SJSA1 (cell line): ENCODE measurements at places on chromosomes 11 and 22.

DNA sequence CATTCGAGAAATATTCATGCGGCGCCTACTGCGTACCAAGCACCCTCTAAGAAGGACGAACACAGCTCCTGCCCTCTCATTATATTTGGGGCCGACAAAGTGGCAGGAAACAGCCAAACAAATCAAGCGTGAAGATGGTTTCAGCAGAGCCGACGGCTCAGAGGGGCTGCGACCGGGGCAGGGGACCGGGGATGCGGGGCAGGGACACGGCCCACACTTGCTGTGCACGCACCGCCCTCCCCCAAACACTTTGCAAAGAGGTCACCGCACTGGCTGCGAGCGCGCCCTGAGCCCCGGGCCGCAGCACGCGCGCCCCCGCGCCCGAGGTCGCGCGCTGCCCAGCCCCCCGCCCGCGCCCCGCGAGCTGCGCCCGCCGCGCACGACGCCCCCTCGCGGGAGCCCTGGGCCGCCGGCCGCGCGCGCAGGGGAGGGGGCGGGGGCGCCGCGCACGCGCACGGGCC, 255 bp upstream of the SYNGR1 start:
- no peak for DNase-seq

DNA sequence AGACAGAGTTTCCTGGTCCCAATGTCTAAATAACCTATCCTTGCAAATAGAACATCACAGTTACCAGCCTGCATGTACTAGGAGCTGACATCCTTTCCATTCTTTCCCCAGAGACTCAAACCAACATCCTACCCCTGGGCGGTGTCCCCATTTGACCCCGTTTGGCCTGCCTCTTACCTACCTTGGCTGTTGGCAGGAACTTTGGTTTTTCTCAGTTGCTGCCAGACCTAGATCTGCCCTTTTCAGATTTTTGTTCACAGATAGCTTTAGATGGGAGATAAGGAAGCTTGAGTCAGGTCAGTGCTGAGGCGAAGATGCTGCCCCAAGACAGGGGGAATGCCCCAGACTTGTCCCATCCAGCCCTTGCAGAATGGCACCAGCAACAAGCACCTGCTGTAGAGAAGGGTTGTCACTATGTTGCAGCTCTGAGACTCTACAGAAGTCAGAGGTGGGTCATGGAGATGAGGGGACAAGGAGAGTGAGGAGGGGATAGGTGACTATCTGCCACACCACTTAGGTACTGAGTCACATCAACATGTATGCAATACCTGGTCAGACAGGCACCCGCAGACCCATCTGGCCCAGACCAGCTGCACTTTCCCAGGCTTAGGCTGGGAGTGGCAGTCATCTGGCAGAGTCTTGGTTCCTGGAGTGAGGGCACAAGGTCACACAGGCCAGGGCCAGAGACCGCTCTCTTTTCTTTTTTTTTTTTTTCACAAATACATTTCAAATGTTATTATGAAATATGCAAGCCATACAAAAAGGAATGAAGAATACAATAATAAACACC, 61.5 kb upstream of the POU2AF1 start:
- DNase-seq: no peak

GRCh38 chr22:35995348-35995747, 33.3 kb downstream of the RBFOX2 start:
- peak; percentile 41 for DNase-seq

DNA sequence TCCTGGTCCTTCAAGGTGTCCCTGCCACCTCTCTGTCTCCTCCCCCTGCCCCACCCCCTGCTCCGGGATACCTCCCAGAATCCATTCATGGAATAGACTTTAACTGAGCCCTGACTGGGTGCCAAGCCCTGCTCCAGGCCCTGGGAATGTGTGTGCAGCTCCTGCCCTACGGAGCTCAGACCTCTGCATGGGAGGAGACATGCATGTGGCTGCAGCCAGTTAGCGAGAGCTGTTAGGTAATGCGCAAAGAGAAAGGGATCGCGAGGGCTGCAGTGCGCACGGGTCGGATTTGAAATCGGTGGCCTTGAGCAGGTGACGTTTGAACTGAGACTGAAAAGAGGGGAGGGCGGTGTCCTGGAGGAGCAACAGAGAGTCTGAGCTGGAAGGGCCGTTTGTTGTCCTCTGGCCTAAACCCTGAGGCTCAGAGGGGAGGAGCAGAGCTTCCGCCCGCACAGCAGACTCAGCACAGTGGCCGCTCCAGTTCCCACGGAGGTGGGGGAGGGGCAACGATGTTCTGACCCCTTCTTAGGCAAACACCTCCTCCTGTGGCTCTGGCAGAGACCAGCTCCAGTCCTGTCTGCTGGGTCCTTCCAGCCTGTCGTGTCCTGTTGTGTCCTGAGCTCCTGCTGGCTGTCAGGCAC, 19.8 kb upstream of the LRRC10B start:
- DNase-seq: no peak

- DNase-seq: no peak
These were observed 4.0 kb downstream of the RPL3 start for GRCh38 chr22:39315389-39315788.

DNA sequence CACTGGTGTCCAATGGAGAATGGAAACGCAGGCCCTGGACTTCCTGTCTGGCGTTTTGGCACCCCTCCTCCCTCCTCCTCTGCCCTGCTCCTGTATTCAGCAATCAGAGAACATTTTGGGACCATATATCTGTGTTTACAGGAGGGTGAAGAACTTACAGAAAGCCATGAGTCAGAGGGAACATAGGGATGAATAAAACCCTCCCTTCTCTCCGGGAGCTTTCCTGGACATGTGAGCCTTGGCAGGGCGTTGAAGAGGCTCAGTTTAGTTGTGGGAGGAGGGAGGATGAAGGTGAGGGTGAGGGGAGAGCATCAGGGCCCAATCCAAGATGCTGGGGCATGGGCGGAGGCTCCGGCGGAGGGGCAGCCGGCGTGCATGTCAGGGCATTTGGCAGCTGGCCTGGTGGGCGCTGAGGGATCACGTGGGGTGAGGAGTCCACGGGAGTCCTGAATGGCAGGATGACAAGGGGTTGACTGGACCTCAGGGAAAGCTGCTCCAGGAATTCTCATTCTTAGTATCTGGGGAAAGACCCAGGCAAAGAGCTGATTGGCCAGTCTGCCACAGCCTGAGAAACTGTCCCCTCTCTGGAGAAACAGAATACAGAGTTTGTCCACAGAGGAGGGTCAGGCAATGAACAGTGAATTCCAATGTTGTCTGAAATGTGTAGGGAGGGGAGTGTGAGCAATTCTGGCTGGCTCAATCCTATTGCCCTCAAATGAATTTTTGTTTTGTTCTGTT, 28.9 kb downstream of the MICAL2 start:
- peak; percentile 68 for DNase-seq

- DNase-seq: peak; percentile 38
These were observed 33.0 kb downstream of the SERGEF start for GRCh38 chr11:17979770-17980371.

- DNase-seq: no peak
These were observed 291.1 kb upstream of the C11orf87 start for GRCh38 chr11:109130910-109131309.

DNA sequence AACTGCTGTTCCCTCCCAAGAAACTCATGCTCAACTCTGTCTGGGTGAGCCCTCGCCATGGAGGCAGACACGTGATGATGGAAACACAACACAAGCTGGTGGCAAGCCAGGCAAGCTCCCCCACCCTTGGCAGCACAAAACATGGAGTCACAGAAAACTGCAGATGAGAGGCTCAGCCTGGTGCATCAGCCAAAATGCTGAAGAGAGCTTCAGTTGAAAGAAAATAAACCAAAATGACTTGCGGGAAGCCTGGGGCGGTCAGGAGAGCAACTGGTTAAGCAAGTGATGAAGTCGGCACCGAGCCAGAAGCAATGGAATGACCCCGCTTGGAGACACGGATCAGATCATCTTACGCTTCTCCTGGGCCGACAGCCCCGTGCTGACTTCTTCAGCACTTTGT, 68.3 kb downstream of the C11orf58 start:
- DNase-seq: no peak

DNA sequence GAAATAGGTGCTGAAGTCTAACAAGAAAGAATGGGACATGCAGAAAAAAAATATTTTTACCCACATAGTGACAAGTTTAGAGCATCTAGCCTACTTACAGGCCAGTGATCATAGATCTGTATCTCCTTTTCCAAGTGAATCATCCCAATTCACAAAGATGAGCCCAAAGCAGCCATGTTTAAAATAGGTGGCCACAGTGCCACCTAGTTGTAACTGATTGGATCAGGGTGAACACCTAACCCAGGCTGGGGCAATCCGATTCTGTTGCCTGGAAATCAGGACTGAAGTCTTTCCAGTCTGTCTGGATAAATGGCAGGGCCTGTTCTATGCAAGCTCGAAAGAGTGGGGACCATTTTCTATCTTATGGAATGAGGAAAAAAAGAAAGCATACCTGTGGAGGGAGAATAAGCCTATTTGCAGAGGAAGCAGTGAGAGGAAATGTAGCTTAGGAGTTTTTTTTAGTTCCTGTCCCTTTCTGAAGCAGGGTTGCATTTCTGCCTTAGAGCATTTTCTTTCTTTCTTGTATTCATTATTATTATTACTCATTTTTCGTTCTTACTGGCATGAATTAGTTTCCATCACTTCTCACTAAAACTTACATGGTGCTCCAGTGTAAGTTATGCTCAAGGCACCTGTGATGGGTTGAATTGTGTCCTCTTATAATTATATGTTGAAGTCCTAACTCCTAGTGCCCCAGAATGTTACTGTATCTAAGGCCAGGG, 113.2 kb upstream of the RAG2 start:
- DNase-seq: no peak

DNA sequence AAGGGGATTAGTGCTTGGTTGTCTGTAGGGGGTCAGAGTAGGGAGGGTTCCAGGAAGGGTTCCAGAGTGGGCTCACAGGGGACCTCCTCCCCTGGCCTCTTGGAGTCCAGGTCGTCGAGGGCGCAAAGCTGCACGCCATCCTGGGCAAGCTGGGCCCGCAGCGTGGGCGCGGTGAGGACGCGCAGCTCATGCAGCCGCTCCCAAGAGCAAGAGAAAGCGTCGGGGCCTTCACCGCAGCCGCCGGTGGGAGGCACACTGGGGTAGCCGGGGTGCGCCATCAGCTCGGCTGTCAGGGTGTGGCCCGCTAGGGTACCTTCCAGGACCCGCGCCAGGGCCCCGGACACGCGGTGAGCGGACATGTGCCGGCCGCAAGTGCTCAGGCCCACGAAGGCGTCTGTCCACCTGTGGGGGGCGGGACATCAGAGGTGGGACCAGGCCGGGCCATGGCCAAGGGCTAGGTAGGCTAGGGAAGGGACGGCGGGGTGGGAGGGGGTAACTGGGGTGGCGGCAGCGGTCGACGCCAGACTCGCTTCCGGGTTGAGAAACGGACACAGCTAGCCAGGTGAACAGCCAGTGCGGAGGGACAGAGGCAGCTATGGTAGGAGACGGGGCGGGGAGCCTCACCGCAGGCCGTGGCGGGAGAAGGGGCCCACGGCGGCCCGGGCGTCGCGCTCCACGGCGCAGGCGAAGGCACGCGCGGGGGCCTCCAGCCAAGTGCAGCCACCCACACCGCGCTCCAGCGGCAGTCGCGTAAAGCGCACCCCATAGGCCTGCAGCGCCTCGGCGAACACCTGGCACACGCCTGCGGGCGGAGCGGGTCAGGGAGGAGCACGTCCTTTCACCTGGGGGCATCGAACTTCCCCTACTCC, 1.2 kb downstream of the YDJC start:
- no peak for DNase-seq

DNA sequence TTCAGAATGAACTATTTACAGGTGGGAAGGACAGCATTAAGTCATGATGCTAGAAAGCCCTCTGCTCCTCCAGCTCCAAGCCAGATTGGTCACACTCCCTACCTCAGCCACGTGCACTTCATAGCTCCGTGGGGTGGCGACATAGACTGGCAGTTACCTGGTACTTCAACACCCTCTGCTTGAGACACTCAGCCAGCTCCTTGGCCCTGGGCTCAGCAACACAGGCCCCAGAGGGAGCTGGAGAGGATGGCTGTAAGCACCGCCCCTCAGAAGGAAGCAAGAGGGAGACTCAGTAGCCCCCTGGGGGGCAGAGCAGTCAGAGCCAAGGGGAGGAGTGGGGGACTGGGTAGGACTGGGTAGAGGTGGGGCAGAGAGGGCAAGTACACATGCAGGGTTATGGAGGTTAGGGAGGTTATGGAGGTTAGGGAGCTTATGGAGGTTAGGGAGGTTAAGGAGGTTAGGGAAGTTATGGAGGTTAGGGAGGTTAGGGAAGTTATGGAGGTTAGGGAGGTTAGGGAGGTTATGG, 102.1 kb upstream of the BID start:
- DNase-seq: no peak

- DNase-seq: no peak
These were observed 29.6 kb downstream of the RTN4R start for GRCh38 chr22:20238536-20238900.

GRCh38 chr22:23220485-23221350, 40.4 kb downstream of the BCR start:
- no peak for DNase-seq

GRCh38 chr11:27735281-27735680, 35.0 kb upstream of the BDNF start:
- DNase-seq: no peak

- DNase-seq: no peak
These were observed 86.6 kb upstream of the ARHGAP32 start for GRCh38 chr11:129278586-129279319.

DNA sequence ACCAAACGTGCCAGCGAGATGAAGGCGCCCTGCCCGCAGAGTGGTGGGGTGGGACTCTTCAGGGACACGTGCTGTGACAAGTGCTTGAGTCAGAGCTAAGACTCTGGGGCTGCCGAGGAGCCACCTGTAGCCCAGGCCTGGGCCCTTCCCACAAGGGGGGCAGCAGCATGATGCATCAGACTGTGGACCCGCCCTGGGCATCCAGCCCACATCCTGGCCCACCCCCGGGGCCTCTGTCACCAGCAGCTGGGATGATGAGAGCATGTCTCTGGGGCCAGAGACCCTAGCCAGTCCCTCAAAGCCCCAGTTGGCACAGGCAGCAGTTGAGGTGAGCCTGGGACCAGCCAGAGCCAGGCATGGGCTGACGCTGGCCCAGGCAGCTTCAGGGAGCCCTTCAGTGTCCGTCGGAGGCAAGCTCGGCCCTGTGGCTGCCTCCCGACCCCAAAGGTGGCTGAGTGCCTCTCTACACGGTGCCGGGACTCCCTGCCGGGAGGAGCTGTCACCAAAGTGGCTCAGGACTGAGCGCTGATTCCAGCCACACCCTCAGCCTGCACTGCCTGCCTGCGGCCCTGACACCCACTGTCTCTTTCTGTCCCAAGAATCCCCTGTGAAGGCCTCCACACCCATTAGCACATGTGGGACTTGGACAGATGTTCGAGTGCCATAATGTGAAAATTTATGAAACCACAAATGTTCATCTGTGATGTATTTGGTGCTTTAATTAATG, 41.3 kb downstream of the CDKN1C start:
- DNase-seq: no peak

GRCh38 chr11:9923280-9923679, 259.4 kb downstream of the SWAP70 start:
- DNase-seq: no peak

DNA sequence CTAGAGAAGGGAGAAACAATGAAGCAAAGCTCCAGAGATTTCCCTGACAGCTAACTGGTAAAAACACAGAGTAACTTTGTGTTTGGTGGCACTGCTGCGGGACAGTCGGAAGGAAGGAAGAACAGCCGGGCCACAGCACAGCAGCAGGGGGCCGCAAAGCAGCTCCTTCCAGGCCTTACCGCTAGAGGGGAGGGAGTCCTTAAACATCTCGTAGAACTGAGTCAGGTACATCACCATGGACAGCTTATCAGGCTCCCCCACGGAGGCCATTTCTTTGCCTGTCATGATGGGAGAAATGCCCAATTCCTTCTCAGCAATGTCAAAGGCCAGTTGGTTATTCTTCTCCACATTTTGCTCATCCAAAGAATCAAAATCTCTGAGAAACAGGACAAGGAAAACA, 114.6 kb upstream of the BID start:
- DNase-seq: no peak

GRCh38 chr11:96161307-96162089, 181.5 kb downstream of the MAML2 start:
- peak; percentile 49 for DNase-seq
